HFF-Myc (cell line): ENCODE measurements at places on chromosomes 16 and 17.

DNA sequence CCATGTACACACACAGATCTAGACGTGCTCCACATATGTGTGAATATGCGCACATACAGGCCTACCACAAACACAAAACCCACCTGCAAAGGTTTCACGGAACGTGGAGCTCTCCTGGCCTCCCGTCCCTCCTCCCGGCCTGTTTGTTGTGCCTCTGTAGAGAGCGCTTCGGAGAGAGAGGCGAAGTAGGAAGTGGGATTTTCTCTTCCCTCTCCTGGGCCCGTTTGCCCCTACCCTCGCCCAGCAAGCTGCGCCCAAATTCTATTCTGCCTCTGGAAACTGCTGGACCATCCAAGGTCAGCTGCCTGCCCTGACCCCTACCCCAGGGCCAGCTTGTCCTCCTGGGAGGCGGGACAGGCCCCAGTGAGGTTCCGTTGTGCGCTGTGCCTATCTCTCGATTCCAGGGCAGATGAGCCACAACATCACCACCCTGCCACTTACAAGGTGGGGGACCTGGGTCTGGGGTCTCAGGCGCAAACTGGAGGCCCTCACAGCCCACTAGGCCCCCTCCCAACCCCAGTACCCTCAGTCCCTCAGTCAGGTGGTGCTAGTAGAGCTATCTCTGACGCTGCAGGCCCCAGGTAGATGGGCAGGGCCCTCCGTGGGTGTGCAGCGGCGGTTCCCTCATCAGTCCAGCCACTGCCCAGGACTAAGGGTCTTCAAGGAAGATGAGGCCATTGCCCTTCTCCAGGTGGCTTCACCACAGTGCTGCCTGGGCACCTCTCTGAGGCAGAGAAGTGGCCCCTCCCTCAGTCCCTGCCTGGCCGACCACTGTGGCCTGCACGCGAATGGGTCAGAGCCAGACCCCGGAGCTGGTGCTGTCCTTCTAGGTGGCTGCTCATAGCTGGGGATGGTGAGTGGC, 54.2 kb downstream of the BEAN1 start:
- no peak for DNase-seq

DNA sequence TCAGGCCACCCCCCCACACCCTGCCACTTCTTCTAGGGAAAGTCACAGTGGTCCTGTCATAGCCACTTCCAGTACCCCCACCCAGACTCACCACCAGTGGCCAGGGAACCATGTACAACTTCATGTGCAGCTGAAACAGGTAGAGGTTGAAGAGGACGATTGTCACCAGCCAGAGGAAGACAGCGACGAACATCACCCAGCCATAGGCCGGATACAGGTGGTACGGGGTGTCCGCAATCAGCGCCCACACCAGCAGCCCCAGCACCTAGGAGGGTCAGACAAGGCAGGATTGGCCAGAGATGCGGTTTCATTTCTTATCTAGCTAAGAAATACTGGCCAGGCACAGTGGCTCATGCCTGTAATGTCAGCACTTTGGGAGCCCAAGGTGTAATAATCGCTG, 16.7 kb downstream of the ARL2BP start:
- DNase-seq = no peak

GRCh38 chr17:10130677-10131076, 67.7 kb downstream of the GAS7 start:
- no peak for DNase-seq

- DNase-seq = no peak
Observed at GRCh38 chr16:1917056-1917664, 1.1 kb downstream of the HS3ST6 start.

- DNase-seq = no peak
Observed at GRCh38 chr17:7261379-7262191, 693 bp downstream of the CLDN7 start.
